ENCODE measurements at places on chromosomes 12 and 14. TPM values are rescaled to one million over a fixed set of nuclear protein-coding genes. Genes with fewer than 3 reads are reported as not detected.

GRCh38 chr12:3202734-3203446, 125.7 kb downstream of the TSPAN9 start:
- no peaks in the 10 kb centered on the region for H3K36me3 ChIP-seq
- H3K27ac ChIP-seq = no peak overlapping the region
- peak; percentile 33 for DNase-seq
- H3K4me1 ChIP-seq = peaks cover 11% of the 10 kb centered on the region
- H3K27me3 ChIP-seq = peaks cover 53% of the 10 kb centered on the region
- no peak overlapping the region for H3K4me3 ChIP-seq

GRCh38 chr14:32784405-32784804, 154.3 kb upstream of the NPAS3 start:
- no peaks in the 10 kb centered on the region for H3K27me3 ChIP-seq
- no peak overlapping the region for H3K4me3 ChIP-seq
- H3K36me3 ChIP-seq = no peaks in the 10 kb centered on the region
- no peak for DNase-seq
- H3K27ac ChIP-seq = no peak overlapping the region

The GPR84 gene
- total RNA-seq = not detected

DNA sequence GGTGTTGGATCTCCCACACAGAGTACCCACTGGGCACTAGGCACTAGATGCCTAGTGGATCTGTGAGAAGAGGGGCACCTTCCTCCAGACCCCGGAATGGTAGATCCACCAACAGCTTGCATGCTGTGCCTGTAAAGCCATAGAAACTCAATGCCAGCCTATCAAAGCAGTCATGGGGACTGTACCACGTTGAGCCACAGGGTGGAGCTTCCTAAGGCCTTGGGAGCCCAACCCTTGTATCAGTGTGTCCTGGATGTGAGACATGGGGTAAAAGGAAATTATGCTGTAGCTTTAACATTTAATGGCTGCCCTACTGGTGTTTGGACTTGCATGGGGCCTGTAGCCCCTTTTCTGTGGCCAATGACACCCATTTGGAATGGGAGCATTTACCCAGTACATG, 1024.9 kb downstream of the TMEM121 start:
- H3K4me3 ChIP-seq = no peak overlapping the region
- peaks cover 6% of the 10 kb centered on the region for H3K27me3 ChIP-seq
- no peaks in the 10 kb centered on the region for H3K36me3 ChIP-seq
- peaks cover 7% of the 10 kb centered on the region for H3K4me1 ChIP-seq

DNA sequence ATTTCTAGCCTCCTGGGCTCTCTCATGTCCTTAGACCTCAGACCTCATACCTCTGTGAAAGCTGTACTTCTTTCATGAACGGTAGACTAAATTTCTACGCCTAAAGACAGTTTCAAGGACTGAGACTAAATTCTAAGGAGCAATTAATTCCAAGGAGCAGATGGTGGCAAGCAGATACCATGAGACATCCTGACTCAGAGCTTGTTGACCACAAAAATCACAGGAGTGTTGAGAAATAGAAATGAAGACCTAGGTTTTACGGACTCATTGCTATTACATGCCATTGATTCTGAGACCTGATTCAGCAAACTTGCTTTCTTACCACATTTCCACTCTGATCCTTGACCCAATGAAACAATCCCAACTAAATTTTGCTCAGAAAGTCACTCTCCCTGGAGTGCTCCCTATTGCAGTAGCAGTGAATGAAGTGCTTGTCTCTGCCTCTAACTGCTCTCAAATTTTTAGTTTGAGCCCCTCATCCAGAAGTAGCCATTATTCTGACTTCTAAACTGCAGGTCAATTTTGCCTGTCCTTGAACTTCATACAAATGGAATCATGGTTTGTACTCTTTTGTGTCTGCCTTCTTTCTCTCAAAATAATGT, 52.0 kb downstream of the PEX5 start:
- H3K36me3 ChIP-seq = no peaks in the 10 kb centered on the region
- peaks cover 25% of the 10 kb centered on the region for H3K27me3 ChIP-seq
- H3K4me3 ChIP-seq = no peak overlapping the region
- no peak for DNase-seq

GRCh38 chr12:1791104-1791841, 29.1 kb upstream of the LRTM2 start:
- H3K4me1 ChIP-seq = peaks cover 18% of the 10 kb centered on the region
- no peak for DNase-seq
- H3K27ac ChIP-seq = peak overlapping the region; percentile 65
- no peak overlapping the region for H3K4me3 ChIP-seq

DNA sequence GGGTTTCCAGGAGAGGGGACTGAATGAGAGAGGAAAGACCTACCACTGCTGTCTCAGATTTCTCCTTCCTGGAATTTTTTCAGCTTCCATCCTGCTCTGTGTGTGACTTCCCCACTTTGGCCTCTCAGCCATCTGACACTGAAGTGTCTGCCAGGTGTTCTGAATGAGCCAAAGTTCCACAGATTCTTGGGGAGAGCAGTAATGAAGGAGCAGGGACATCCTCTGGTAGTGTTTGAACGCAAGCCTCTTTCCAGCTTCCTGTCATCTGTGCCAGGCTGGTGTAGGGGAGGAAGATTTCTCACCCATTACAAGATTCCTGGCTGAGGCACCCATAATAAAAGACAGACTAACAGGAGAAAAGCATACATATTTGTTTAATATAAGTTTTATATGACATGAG, 141.7 kb upstream of the NRXN3 start:
- no peak overlapping the region for H3K4me3 ChIP-seq
- no peaks in the 10 kb centered on the region for H3K4me1 ChIP-seq
- H3K27ac ChIP-seq = no peak overlapping the region
- DNase-seq = no peak
- no peaks in the 10 kb centered on the region for H3K36me3 ChIP-seq
- peaks cover 33% of the 10 kb centered on the region for H3K27me3 ChIP-seq

The HOXC9 gene
- not detected for total RNA-seq

DNA sequence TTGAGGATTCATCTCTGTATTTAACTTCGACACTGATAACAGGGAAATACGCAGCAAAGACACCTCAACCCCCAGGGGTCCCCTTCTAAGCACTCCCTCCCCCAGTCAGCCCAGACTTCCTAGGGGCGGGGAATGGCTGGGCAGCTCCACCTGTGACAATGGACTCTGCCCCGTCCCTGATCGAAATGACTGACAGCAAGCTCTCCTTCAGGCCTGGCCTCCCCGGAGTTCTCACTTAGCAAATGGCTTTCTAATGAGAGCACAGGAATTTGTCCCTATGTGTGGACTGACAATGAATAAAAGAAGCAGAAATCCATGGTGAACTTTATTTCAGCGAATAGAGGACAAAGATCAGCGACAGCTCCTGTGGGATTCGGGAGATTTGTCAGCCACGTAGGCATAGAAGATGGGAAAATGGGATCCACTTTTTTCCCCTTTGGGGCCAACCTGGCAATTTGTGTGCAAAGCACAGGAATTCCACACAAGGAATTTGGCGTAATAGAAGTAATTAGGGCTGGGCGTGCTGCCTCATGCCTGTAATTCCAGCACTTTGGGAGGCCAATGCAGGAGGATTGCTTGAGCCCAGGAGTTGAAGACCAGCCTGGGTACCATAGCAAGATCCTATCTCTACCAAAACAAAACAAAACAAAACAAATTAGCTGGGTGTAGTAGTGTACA, 63.8 kb downstream of the TNFAIP2 start:
- DNase-seq = no peak
- no peaks in the 10 kb centered on the region for H3K36me3 ChIP-seq
- H3K27ac ChIP-seq = no peak overlapping the region

DNA sequence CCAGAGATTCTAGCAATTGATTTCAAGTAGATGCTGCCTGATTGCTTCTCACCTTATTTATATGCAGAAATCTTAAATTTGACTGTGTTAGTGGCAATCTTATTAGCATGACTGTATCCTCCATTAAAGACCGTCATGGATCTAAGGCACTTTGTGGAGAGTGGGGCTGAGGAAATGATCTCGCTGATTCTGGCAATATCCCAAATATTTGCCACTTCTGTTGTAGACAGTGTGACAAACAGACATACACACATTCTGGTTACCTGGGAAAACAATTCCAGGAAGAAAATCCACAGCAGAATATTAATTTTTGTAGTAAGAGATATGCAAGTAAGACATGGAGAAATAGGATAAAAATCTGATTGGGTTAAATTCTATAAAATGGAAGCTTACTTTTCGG, 269.0 kb upstream of the G2E3 start:
- no peak overlapping the region for H3K27ac ChIP-seq
- DNase-seq = no peak
- H3K27me3 ChIP-seq = peaks cover 1% of the 10 kb centered on the region

DNA sequence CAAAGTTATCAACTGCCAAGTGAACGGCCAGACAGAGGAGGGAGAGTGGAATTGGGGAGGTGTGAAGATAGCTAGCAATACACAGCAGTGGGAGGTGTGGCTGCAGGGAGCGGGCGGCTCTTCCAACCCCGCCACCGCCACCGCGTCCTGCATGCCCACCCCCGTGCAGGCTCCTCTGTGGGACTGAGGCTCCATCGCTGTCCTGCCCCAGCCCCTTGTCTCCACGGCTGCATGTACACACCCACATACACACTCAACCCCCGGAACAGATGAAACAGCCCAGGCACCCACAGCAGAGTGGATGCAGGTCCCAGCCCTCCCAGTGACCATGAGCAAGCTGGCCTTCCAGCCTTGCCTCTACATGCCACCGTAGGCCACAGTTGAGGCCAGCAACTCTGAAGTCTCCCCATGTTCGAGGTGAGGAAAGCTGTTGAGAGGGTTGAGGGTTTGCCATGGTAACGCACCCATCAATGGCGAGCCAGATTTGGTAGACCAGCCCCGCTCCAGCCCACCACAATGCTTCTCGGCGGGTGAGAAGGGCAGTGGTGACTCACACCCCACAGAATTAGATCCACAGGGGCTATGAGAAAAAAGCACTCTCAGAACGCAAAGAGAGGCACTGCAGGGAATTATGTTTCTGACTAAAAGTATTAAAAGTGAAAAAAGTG, 39.3 kb downstream of the PITPNM2 start:
- H3K4me1 ChIP-seq = peaks cover 64% of the 10 kb centered on the region
- DNase-seq = no peak
- H3K4me3 ChIP-seq = no peak overlapping the region
- peaks cover 4% of the 10 kb centered on the region for H3K36me3 ChIP-seq
- no peaks in the 10 kb centered on the region for H3K27me3 ChIP-seq

GRCh38 chr12:114412825-114413749, 7.1 kb upstream of the TBX5 start:
- H3K36me3 ChIP-seq = no peaks in the 10 kb centered on the region
- peaks cover 76% of the 10 kb centered on the region for H3K27me3 ChIP-seq
- peaks cover 6% of the 10 kb centered on the region for H3K4me1 ChIP-seq
- no peak overlapping the region for H3K27ac ChIP-seq

DNA sequence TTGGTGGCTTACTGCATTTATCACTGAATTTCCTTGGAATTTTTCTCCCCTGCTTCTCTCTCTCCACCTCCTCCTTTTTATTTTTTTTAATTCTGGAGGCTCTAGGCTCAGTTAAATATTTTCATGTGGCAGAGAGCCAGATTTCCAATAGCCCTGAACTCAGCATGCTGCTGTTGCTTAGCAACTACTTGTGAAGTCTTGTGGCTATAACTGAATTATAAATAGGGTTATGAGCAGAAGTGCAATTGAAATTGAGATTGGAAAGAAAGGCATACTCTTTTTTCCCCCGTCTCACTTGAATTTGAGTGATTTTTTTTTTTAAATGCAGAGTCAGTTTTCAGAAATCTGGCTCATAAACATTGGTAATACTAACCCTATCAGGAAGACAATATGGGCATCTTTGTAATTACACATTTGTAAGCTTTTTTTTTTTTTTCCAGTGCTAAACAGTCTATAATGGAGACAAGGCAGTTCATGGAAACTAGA, 38.3 kb downstream of the ATF7IP start:
- peaks cover 75% of the 10 kb centered on the region for H3K4me1 ChIP-seq
- peak overlapping the region; percentile 69 for H3K4me3 ChIP-seq
- H3K36me3 ChIP-seq = peaks cover 59% of the 10 kb centered on the region
- no peaks in the 10 kb centered on the region for H3K27me3 ChIP-seq

GRCh38 chr12:21428241-21428640, 9.2 kb upstream of the PYROXD1 start:
- no peak for DNase-seq
- no peaks in the 10 kb centered on the region for H3K4me1 ChIP-seq
- H3K27ac ChIP-seq = no peak overlapping the region
- no peak overlapping the region for H3K4me3 ChIP-seq

GRCh38 chr12:3313066-3313465, 177.9 kb upstream of the PRMT8 start:
- H3K36me3 ChIP-seq = no peaks in the 10 kb centered on the region
- no peak for DNase-seq
- H3K4me3 ChIP-seq = no peak overlapping the region
- no peak overlapping the region for H3K27ac ChIP-seq
- H3K27me3 ChIP-seq = peaks cover 13% of the 10 kb centered on the region

GRCh38 chr12:114480337-114481199, 74.6 kb upstream of the TBX5 start:
- H3K27me3 ChIP-seq = peaks cover 56% of the 10 kb centered on the region
- no peak overlapping the region for H3K27ac ChIP-seq
- no peak overlapping the region for H3K4me3 ChIP-seq
- peaks cover 11% of the 10 kb centered on the region for H3K4me1 ChIP-seq
- DNase-seq = no peak

The TTC9 gene
- total RNA-seq = 11.1 TPM

- H3K4me1 ChIP-seq = peaks cover 18% of the 10 kb centered on the region
- no peaks in the 10 kb centered on the region for H3K27me3 ChIP-seq
- peaks cover 79% of the 10 kb centered on the region for H3K36me3 ChIP-seq
- H3K27ac ChIP-seq = no peak overlapping the region
- peak overlapping the region; percentile 11 for H3K4me3 ChIP-seq
- DNase-seq = no peak
Measured at GRCh38 chr12:105226219-105226618, 9.8 kb downstream of the APPL2 start.

GRCh38 chr14:93527203-93527607, 96.5 kb downstream of the UNC79 start:
- peaks cover 5% of the 10 kb centered on the region for H3K4me1 ChIP-seq
- no peak for DNase-seq
- peaks cover 3% of the 10 kb centered on the region for H3K27me3 ChIP-seq
- no peaks in the 10 kb centered on the region for H3K36me3 ChIP-seq
- H3K27ac ChIP-seq = no peak overlapping the region

The SYNDIG1L gene
- total RNA-seq = not detected

- peak overlapping the region; percentile 43 for H3K27ac ChIP-seq
- peaks cover 14% of the 10 kb centered on the region for H3K27me3 ChIP-seq
- H3K4me3 ChIP-seq = no peak overlapping the region
- H3K36me3 ChIP-seq = no peaks in the 10 kb centered on the region
- no peak for DNase-seq
- H3K4me1 ChIP-seq = peaks cover 5% of the 10 kb centered on the region
Measured at GRCh38 chr12:123905319-123905925, 67.2 kb downstream of the CCDC92 start.

- no peak overlapping the region for H3K4me3 ChIP-seq
- no peaks in the 10 kb centered on the region for H3K36me3 ChIP-seq
- no peak for DNase-seq
Measured at GRCh38 chr12:5905757-5906156, 39.3 kb downstream of the ANO2 start.
